Activated CD4-positive, alpha-beta memory T cell treated with anti-CD3 and anti-CD28 coated beads for 36 hours (primary cell): ENCODE measurements at places on chromosomes 11 and 22. TPM values are rescaled to one million over a fixed set of nuclear protein-coding genes. Genes with fewer than 3 reads are reported as not detected.

- no peak overlapping the region for H3K4me3 ChIP-seq
- no peaks in the 10 kb centered on the region for H3K27me3 ChIP-seq
- no peak overlapping the region for H3K27ac ChIP-seq
- no peaks in the 10 kb centered on the region for H3K36me3 ChIP-seq
Observed at GRCh38 chr11:41917900-41918299, 458.4 kb upstream of the LRRC4C start.

KRTAP5-8 gene
- not detected for total RNA-seq

GAB4 gene
- not detected for total RNA-seq

OR52I2 gene
- total RNA-seq = not detected

APOA4 gene
- total RNA-seq = not detected

LRRC75B gene
- 1.1 TPM for total RNA-seq

DNA sequence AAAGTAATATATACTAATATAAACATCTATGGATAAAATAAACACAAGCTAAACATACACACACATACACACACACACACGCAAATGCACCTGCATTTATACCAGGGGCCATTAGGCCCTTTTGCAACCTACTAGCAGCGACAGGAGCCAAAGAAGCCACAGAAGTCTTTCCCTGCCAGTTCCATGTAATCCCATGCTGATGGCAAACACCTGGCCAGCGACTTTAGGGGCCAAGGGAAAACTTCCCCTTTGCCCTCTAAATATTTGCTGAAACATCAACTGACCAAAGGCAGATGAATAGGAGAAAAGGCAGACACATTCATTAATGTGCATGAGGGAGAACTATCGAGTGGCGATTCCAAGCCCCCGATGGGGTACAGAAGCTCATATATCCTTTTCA, 14.8 kb upstream of the P2RY2 start:
- no peak overlapping the region for H3K27ac ChIP-seq
- no peaks in the 10 kb centered on the region for H3K4me1 ChIP-seq
- no peak for DNase-seq
- no peaks in the 10 kb centered on the region for H3K36me3 ChIP-seq
- H3K27me3 ChIP-seq = peaks cover 4% of the 10 kb centered on the region
